ENCODE measurements at places on chromosomes 6 and 20. TPM values are rescaled to one million over a fixed set of nuclear protein-coding genes. Genes with fewer than 3 reads are reported as not detected.

GRCh38 chr20:51700809-51701285, 67.3 kb downstream of the ATP9A start:
- no peaks in the 10 kb centered on the region for H3K27me3 ChIP-seq
- H3K4me1 ChIP-seq: peaks cover 11% of the 10 kb centered on the region
- H3K36me3 ChIP-seq: no peaks in the 10 kb centered on the region
- no peak for DNase-seq

- DNase-seq: no peak
- H3K27me3 ChIP-seq: no peaks in the 10 kb centered on the region
- H3K36me3 ChIP-seq: no peaks in the 10 kb centered on the region
- H3K4me1 ChIP-seq: peaks cover 3% of the 10 kb centered on the region
- H3K27ac ChIP-seq: no peak overlapping the region
These were observed 48.2 kb downstream of the JAG1 start for GRCh38 chr20:10625641-10626040.

- peak within 1 kb of the TSS; percentile 96 for H3K4me3 ChIP-seq
- no peaks in the 10 kb centered on the region for H3K27me3 ChIP-seq
- peak; percentile 96 for DNase-seq
- H3K27ac ChIP-seq: peak within 1 kb of the TSS; percentile 100
- H3K36me3 ChIP-seq: peaks cover 33% of the 10 kb centered on the region
- H3K4me1 ChIP-seq: no peaks in the 10 kb centered on the region
These were observed at the start of gene SRSF6 for GRCh38 chr20:43457640-43458421. TSS of gene SRSF6 (plus strand) at chr20:43457896. CDS start at chr20:43458034, 138 bp downstream.

DNA sequence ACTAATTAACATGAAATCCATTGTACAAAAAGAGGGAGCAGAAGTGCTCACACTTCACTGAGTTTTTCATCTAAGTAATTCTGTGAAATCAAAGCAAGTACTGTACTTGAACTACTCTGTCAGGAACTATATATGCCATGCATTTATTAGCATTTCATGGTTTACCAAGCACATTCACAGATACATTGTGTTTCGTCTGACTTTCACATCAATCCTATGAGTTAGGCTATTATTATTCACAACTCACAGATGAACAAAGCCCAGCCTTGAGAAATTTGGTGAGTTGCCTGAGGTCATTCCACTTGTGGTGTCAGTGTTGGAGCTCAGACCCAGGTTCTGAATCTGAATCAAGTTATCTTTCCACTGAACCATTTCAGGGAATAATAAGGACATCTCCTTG, 33.7 kb upstream of the TENT5A start:
- H3K4me3 ChIP-seq: no peak overlapping the region
- H3K27ac ChIP-seq: no peak overlapping the region
- DNase-seq: no peak
- H3K4me1 ChIP-seq: peaks cover 8% of the 10 kb centered on the region
- no peaks in the 10 kb centered on the region for H3K27me3 ChIP-seq

The OR2H2 gene
- not detected for total RNA-seq

GRCh38 chr6:2853769-2854395, 12.2 kb upstream of the SERPINB1 start:
- H3K4me3 ChIP-seq: no peak overlapping the region
- H3K27me3 ChIP-seq: no peaks in the 10 kb centered on the region
- no peaks in the 10 kb centered on the region for H3K36me3 ChIP-seq
- no peak for DNase-seq
- H3K27ac ChIP-seq: 0 out of 2 replicates have a peak overlapping the region, but pooled peaks have one; percentile 13

The RIMS1 gene
- 2.3 TPM for total RNA-seq

The TUBB1 gene
- not detected for total RNA-seq

Data from H1 (cell line).